ENCODE measurements at places on chromosomes 4 and X. TPM values are rescaled to one million over a fixed set of nuclear protein-coding genes. Genes with fewer than 3 reads are reported as not detected.

Gene TSPAN7
- 25.6 TPM for total RNA-seq

Gene CT45A2
- total RNA-seq, result 0.52 TPM

Gene GPR173
- 2.1 TPM for total RNA-seq

Gene PPBP
- total RNA-seq, result 15.1 TPM
